ENCODE measurements at places on chromosomes 6 and 20.

- no peak for DNase-seq
These were observed 14.8 kb downstream of the PLA2G7 start for GRCh38 chr6:46720401-46720800.

DNA sequence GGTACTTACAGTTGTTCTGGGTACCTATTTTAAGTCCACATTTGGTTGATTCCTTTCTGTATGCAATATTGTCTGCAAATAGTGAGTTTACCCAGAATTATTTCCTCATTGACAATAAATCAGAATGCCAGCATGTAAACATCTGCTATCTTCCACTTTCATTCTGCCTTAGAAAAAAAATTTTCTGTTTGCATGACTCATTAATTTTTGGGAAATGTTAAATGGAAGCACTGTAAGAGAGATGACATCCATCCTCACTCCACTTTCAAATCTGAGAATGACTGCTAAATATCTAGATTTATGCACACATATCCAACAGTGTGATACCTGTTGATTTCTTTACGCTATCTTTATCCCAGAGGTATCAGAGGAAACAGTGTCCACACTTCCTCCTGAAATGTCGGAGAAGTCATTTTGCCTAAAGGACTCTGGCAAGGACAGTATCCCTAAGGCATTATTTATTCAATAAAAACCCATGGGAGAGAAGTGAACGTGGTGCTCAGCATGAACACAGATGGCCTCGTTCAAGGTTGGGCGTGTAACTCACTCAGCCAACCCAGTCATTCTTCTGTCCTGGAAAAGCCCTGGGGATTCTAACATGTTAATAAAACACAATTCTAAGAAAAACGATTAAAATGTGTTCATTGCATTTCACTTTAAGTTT lies 780.9 kb downstream of the QKI start:
- DNase-seq: no peak

DNA sequence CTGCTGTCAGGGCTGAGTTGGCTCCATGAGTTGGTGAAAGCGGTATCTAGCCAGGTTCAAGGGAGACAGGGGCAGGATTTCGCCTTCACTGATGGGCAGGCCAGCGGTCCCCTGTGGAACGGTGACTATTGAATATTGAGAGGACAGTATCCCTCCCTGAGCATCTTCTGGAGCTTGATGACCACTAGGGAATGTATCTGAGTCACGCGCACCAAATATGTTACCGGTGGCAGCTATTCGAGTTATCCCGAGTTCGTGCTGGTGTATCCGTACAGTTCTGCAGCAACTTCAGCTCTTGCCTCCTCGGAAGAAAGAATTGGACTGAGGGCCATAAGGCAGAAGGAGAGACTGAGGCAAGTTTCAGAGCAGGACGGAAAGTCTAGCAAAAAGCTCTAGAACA lies 24.8 kb downstream of the MTHFD1L start:
- DNase-seq: no peak

- DNase-seq: no peak
These were observed 19.4 kb downstream of the MAP3K5 start for GRCh38 chr6:136772685-136773472.

- no peak for DNase-seq
These were observed 129.7 kb upstream of the UFL1 start for GRCh38 chr6:96391776-96392360.

GRCh38 chr6:20463396-20463795 lies 61.7 kb downstream of the E2F3 start:
- DNase-seq: no peak

GRCh38 chr6:87669051-87669450 lies 33.0 kb downstream of the AKIRIN2 start:
- no peak for DNase-seq

- DNase-seq: no peak
These were observed 40.7 kb upstream of the UBR2 start for GRCh38 chr6:42522942-42523814.

DNA sequence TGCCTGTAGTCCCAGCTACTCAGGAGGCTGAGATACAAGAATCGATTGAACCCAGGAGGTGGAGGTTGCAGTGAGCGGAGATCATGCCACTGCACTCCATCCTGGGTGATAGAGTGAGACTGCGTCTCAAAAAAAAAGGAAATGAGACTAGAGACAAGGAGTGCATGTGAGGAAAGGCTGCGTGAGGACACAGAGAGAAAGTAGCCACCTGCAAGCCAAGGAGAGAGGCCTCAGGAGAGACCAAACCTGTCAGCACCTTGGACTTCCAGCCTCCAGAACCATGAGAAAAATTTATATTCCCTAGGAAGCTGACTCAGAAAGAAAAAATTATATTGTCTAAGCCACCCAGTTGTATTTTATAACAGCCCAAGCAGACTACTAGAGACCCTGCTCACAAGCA lies 7.4 kb upstream of the BEND3 start:
- DNase-seq: peak; percentile 6

Data from naive B cell (primary cell).